T-helper 17 cell (primary cell): ENCODE measurements at places on chromosomes 4 and X.

- H3K36me3 ChIP-seq, result no peaks in the 10 kb centered on the region
- no peak overlapping the region for H3K4me3 ChIP-seq
- no peak for DNase-seq
- peaks cover 59% of the 10 kb centered on the region for H3K27me3 ChIP-seq
Measured at GRCh38 chr4:159483782-159484741, 381.2 kb downstream of the RAPGEF2 start.

DNA sequence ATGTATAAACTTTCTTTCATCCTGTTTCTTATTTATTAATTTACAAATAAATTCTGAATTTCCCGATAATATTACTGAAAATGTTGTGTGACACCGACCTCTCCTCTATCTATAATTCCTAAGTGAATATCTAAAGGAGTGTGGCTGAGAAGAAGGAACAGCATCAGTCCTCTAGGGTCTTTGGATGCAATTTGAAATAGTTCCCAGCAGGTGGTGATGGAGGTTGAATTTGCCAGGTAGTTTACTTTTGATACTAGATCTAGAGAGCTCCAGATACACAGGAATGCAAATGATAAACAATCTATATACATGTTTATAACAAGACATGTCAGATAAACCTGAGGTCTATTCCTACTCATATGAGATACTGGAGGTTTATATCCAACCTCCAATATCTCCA lies 305.4 kb downstream of the PCDH18 start:
- no peak for DNase-seq
- H3K4me3 ChIP-seq, result no peak overlapping the region
- H3K27ac ChIP-seq, result no peak overlapping the region
- H3K27me3 ChIP-seq, result no peaks in the 10 kb centered on the region
- H3K36me3 ChIP-seq, result no peaks in the 10 kb centered on the region
- no peaks in the 10 kb centered on the region for H3K4me1 ChIP-seq

DNA sequence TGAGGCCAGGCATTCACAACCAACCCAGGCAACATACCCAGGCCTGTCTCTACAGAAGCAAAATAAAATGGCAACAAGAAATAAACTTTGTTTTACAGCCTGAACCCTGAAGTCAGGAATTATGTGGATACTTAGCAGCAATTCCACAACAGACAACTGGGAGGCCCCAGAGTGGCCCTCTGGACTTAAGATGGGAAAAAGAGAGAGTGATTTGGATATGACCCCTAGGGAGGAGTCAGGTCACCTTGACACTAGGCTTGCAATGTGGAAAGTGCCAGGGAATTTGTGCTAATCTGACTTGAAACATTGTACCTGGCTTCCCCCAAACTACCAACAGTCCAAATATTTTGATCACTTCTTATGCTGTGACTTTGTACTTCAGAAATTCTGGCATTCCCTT lies 193.1 kb downstream of the PARM1 start:
- H3K36me3 ChIP-seq, result no peaks in the 10 kb centered on the region
- no peak overlapping the region for H3K27ac ChIP-seq
- H3K4me1 ChIP-seq, result no peaks in the 10 kb centered on the region

DNA sequence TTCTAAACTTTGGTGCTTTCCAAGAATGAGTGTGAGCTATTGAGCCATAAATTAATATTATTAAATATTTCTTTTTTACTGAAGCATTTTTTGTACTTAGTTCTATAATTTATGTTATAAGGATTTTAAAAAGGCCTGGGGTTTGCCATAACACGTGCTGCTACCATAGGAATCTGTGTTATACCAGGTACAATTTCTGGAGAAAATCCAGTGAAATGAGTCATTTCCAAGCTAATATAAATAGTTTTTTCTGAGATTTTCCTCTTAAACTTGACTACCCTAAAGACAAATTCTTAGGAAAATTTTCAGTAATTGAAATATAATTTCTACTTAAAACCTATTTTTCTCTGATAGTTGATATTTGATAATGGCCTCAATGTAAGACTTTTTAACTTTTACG lies 130.8 kb downstream of the TLL1 start:
- H3K27me3 ChIP-seq, result no peaks in the 10 kb centered on the region
- no peaks in the 10 kb centered on the region for H3K36me3 ChIP-seq
- H3K4me1 ChIP-seq, result no peaks in the 10 kb centered on the region
- no peak overlapping the region for H3K27ac ChIP-seq
- DNase-seq, result no peak

DNA sequence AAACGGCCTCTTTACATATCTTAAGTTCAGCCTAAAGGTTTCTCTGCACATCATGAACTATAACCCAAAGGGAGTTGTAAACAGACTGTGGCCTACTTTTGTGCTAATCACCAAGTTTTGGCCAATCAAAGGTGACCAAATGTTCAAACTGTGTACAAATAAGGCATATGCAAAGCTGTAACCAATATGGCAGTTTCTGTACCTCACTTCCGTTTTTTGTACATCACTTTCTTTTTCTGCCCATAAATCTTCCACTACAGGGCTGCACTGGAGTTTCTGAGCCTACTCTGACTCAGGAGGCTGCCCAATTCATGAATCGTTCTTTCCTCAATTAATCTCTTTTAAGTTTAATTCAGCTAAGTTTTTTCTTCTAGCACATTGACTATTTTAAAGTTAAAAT lies 318.7 kb downstream of the SLC7A11 start:
- H3K4me1 ChIP-seq, result no peaks in the 10 kb centered on the region

DNA sequence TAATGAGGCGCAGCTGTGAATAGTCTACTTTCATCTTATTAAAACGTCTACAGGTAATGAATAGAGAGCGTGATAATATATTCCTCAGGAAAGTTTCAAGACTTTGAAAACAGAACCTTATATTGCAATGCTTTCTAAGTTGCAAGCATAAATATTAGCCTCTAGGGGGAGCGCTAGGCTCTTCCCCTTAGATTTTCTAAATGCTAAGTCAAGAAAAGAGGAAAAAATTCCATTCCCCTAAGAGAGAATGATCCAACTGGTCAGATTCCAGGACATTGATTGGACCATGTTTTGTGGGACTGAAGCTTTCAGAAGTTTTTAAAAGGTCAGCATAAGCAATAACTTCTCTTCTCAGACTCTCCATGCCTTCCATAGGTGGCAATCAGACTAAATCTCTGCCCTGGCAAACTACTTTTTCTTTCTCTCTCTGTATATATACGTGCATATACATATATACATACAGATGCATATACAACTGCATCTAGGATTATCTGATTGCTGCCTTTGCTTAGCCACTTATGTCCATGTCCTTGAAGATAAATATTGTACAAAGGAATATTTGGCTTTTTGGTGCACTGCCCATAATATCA lies 492.9 kb downstream of the INPP4B start:
- no peaks in the 10 kb centered on the region for H3K27me3 ChIP-seq
- H3K4me3 ChIP-seq, result peak overlapping the region; percentile 70
- no peak for DNase-seq
- no peaks in the 10 kb centered on the region for H3K36me3 ChIP-seq
- peaks cover 72% of the 10 kb centered on the region for H3K4me1 ChIP-seq
- peak overlapping the region; percentile 96 for H3K27ac ChIP-seq

- peaks cover 2% of the 10 kb centered on the region for H3K36me3 ChIP-seq
- H3K27ac ChIP-seq, result no peak overlapping the region
- H3K4me3 ChIP-seq, result no peak overlapping the region
- H3K4me1 ChIP-seq, result no peaks in the 10 kb centered on the region
Measured at GRCh38 chr4:128571747-128572146, 237.8 kb upstream of the JADE1 start.

DNA sequence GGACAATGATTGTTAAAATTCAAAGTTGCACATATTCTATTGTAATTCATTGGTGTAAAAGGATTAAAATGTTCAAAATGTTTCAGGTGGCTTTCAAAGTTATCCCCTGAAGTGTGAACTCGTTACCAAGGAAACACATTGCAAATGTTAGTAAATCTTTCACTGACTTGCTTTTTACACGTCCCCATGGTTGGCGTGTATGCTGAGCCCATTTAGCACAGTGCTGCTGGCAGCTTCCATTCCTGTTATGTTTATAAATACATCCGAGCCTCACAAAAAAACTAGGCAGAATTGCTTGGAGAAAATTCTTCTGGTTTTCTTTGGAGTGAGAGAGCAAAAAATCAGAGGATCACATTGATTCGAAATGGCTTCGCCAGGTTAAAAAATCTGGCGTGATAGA lies 105.9 kb upstream of the HPGD start:
- no peaks in the 10 kb centered on the region for H3K4me1 ChIP-seq
- H3K4me3 ChIP-seq, result no peak overlapping the region
- no peaks in the 10 kb centered on the region for H3K36me3 ChIP-seq
- H3K27me3 ChIP-seq, result no peaks in the 10 kb centered on the region
- no peak overlapping the region for H3K27ac ChIP-seq

DNA sequence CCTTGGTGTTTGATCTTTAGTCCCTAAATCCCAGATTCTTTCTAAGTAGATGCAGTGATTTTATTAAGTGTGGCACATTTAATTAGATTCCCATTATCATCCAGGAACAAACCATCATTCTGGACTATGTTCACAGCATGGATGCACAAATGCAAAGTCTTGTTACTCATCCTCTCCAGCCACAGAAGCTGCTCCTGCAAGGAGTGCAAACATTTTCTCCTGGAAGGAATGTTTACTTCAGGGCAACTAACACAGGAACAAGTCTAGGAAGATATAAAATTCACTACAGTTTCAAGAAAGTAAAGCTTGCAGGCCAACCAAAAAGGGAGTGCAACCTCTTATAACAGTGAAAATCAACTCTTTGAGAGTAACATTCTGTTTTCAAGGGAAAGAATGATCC lies 106.0 kb downstream of the IQCM start:
- no peak for DNase-seq
- no peaks in the 10 kb centered on the region for H3K27me3 ChIP-seq
- no peaks in the 10 kb centered on the region for H3K36me3 ChIP-seq

DNA sequence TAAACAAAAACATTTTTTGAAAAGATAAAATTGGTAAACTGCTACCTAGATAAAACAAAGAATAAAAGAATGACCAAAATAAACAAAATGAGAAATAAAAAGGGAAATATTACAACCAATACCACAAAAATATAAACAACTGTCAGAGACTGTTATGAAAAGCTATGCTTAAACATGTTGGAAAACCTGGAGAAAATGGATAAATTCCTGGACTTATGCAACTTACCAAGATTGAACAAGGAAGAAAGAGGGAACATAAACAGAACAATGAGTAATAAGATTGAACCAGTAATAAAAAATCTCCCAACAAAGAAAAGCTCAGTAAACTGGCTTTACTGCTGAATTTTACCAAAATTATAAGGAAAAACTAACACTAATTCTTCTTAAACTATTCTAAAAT lies 518.7 kb downstream of the GRXCR1 start:
- H3K4me3 ChIP-seq, result no peak overlapping the region
- DNase-seq, result no peak
- H3K36me3 ChIP-seq, result no peaks in the 10 kb centered on the region
- H3K27me3 ChIP-seq, result no peaks in the 10 kb centered on the region
- no peaks in the 10 kb centered on the region for H3K4me1 ChIP-seq
- no peak overlapping the region for H3K27ac ChIP-seq

DNA sequence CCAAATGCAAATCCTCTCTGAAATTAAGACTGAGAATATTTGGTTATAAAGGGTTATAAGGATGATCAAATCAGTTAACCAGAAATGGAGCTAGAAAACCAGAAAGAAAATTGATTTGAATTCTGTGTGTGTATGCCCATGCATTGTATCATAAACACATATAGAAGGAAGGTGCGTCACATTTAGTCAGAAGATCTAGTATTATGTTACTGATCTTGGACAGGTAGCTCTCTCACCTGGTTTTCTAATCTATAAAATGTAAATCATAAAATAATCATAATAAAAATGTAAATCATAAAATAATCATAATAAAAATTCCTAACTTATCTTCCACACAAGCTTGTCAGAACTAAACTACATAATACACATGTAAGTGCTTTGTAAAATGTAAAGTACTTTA lies 78.8 kb downstream of the BMP3 start:
- H3K27ac ChIP-seq, result no peak overlapping the region
- no peaks in the 10 kb centered on the region for H3K36me3 ChIP-seq
- no peak overlapping the region for H3K4me3 ChIP-seq
- peaks cover 7% of the 10 kb centered on the region for H3K27me3 ChIP-seq
- DNase-seq, result no peak

- H3K36me3 ChIP-seq, result no peaks in the 10 kb centered on the region
- no peak overlapping the region for H3K27ac ChIP-seq
- DNase-seq, result no peak
- H3K27me3 ChIP-seq, result no peaks in the 10 kb centered on the region
Measured at GRCh38 chrX:134369576-134369975, 90.4 kb upstream of the HPRT1 start.

- no peaks in the 10 kb centered on the region for H3K36me3 ChIP-seq
- no peak overlapping the region for H3K27ac ChIP-seq
- no peak overlapping the region for H3K4me3 ChIP-seq
- no peak for DNase-seq
Measured at GRCh38 chr4:113738251-113738650, 23.3 kb downstream of the CAMK2D start.

DNA sequence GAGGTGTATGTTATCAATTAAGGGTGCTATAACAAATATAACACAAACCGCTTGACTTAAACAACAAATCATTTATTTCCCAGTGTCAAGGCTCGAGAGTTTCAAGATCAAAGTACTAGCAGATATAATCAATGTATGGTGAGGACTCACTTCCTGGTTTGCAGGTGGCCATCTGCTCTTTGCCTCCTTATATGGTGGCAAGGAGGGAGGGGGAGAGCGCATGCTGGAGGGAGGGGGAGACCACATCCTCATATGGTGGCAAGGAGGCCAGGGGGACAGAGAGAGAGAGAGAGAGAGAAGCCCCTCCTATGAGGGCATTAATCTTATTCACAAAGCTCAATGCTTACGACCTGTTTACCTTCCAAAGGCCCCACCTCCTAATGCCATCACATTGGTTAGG lies 372.3 kb upstream of the SPOCK3 start:
- H3K36me3 ChIP-seq, result no peaks in the 10 kb centered on the region
- no peak for DNase-seq
- H3K27ac ChIP-seq, result no peak overlapping the region
- H3K27me3 ChIP-seq, result no peaks in the 10 kb centered on the region

DNA sequence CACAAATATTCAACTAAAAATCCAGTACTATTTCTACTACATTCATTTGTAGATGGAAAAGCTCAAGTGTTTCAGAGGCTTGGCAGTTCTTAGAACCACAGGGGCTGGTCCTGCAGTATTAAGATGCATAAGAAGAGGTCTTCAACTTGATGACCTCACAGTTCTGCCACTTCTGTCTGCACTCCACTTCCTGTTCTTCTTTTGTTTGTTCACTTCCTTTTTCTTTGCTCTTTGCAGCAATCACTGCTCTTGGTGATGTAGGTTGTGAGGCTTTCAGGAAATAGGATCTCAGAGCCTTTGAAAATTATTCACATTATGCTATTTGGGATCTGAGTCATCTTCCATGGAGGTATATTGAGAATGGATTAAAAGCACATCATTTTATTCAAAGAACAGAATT lies 602.0 kb upstream of the CPEB2 start:
- H3K27ac ChIP-seq, result no peak overlapping the region
- DNase-seq, result no peak
- no peaks in the 10 kb centered on the region for H3K36me3 ChIP-seq
- H3K4me1 ChIP-seq, result no peaks in the 10 kb centered on the region
- H3K27me3 ChIP-seq, result no peaks in the 10 kb centered on the region

- H3K4me1 ChIP-seq, result peaks cover 2% of the 10 kb centered on the region
- H3K36me3 ChIP-seq, result no peaks in the 10 kb centered on the region
- H3K27me3 ChIP-seq, result no peaks in the 10 kb centered on the region
- DNase-seq, result no peak
Measured at GRCh38 chr4:961351-962230, 11.8 kb downstream of the DGKQ start.

GRCh38 chr4:183132865-183133264 lies 33.8 kb downstream of the WWC2 start:
- no peaks in the 10 kb centered on the region for H3K36me3 ChIP-seq
- no peaks in the 10 kb centered on the region for H3K27me3 ChIP-seq
- DNase-seq, result no peak
- no peak overlapping the region for H3K27ac ChIP-seq

- no peaks in the 10 kb centered on the region for H3K27me3 ChIP-seq
- no peaks in the 10 kb centered on the region for H3K4me1 ChIP-seq
- no peak for DNase-seq
- no peaks in the 10 kb centered on the region for H3K36me3 ChIP-seq
Measured at GRCh38 chr4:141706445-141706844, 70.1 kb downstream of the IL15 start.
